ENCODE measurements at places on chromosomes 5 and 9.
A peak's percentile ranks its signal among the peaks of the same experiment; 100 is the strongest.

DNA sequence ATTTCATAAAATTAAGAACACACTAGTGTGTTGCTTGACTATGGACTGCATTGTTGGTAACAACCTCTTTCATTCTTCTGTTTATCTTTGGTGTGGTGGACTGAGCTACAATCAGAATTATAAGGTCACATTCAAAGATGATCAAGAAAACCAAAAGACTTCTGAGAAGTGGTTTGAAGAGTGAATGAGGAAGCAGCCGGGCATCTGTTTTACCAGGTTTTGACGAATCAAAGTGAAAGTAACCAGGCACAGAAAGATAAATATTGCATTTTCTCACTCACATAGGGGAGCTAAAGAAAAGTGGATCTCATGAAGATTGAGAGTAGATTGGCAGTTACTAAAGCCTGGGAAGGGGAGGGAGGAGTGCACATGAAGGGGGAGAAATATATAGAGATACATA lies 589.1 kb downstream of the ZNF608 start:
- no peak for DNase-seq

DNA sequence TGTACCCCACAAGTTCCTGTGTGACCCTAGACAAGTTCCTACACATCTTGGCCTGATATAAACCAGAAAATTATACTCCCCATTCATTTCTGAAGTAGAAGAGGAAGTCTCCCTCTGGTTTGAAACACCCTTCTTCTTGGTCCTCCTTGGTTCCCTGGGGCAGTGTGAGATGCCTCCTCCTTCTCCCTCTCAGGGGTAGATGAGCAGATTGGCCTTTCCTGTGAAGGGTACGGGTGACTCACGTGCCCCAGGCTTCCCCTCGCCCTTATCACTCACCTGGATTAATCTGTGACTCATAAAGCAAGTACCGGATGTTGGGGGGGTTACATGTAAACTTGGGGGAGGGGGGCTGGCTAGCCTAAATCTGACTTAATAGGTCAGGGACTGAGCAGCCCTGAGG lies 11.1 kb upstream of the AQP3 start:
- DNase-seq: no peak

DNA sequence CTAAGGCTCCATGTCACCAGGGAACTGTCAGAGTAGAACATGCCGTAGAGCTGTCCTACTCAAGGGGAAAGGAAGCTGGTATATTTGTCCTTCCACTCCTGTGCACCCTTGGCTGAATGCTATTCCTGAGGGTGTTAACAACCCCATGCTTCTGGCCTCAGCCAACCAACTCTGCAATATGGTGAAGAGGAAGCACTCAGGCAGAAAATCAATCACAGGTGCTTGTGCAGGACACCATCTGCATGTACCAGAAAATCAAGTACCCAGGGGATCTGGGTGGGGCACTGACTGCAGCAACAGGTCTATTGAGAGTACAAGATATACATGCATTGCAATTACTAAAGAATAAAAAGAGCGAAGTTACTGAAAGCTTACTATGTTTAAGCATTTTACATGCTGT lies 51.4 kb upstream of the NEK6 start:
- peak; percentile 16 for DNase-seq

- peak; percentile 73 for DNase-seq
Observed at GRCh38 chr9:4984621-4985385, at the start of gene JAK2. TSS of gene JAK2 (plus strand) at chr9:4985272. CDS start at chr9:5021988, 36,716 bp downstream.

GRCh38 chr5:139014726-139015125 lies 139.6 kb upstream of the LRRTM2 start:
- no peak for DNase-seq

- no peak for DNase-seq
Observed at GRCh38 chr9:108113596-108113995, 624.0 kb upstream of the KLF4 start.

DNA sequence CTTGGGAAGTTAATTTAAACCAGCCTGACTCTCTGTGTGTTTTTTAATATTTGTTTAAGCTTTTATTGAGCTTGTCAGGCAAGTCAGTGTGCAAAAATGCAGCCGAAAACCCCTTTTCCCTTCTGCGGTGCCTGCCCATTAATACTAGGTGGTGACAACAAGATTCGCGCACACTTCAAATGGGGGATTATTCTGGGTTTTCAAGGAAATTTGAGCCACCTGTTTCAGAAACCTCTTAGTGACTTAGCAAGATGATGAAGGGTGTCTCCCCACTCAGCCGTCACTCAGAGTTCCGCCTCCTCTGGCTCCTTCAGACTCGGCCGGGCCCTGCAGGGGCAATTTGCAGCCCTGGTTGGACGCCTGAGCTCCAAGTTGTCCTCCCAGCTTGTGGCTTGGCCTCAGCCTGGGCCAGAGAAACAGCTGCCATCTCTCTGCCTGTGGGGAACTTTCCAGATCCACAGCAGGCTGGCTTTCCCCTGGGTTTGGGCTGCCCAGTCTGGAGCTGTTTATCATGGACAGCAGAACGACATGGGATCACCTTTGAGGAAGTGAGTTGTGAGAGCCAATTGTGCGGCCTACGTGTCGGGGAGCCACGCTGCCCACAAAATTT lies 75.9 kb downstream of the SPRY4 start:
- no peak for DNase-seq

DNA sequence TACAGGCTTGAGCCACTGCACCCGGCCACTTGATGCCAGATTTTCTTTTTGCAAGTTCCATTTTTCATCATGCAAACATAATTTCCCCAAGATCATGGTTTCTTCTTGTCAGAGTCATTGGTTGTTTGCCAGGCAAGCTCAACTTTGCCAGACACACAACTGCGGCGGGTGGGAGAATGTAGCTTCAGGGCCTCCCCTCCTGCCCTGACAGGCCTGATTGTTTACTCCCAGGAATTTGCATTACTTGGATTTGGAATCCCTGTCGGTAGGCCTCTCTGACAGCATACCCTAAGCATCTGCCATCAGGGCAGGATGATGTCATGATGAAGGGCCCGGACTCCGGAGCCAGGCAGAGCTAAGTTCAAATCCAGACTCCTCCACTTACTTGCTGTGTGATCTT lies 15.1 kb downstream of the RPS14 start:
- no peak for DNase-seq

- DNase-seq: peak; percentile 54
Observed at GRCh38 chr5:74224331-74224730, 416.2 kb downstream of the ENC1 start.

GRCh38 chr5:90161414-90161813 lies 248.1 kb downstream of the CETN3 start:
- DNase-seq: peak; percentile 45

GRCh38 chr5:141811287-141812155 lies 66.7 kb downstream of the PCDH1 start:
- no peak for DNase-seq

DNA sequence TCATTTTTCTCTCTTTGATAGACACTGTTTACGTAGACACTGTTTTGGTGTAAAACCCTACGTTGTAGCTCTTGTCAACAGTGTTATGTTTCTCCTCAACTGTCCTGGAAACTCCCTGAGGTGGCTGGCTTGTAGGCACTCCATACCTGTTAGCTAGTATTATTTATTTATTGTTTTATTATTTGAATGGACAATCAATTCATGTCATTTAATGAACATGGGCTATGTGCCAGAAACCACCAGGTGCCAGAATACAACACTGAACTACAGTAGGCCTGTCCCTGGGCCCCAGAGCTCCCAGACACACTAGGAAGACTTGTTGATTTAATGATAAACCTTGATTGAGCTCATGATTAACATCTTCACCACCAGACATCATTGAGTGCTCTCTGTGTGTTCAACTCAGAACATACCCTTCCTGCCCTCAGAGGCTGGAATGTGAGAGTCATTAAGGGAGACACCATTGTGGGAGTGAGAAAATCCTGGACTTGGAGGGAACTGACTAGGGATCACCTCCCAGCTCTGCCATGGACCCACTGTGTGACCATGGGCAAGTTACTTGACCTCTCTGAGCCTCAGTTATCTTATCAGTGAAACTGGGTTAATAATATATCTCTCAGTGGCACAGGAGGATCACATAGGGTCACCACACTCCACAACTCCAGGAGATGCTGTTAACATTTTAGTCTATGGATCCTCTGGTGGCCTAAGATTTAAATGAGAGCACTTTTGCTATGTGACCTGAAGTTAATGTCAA lies 19.2 kb downstream of the IRF1 start:
- no peak for DNase-seq

DNA sequence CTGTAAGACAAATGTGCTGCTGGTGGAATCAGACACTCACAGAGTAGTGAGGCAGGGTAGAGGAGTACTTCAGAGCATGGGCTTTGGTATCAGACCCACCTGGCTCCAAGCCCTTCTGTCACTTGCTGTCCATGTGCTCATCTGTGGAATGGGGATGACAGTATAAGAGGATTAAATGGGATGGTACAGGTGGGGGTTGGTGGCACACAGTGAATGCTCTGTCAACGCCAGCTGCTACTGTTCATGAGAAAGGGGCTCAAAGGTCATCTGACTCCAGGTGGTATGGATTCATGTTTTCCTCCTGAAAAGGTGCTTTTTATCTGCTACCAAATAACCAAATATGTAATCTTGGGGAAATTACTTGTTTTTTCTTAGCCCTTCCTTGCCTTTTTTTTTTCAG lies 23.0 kb upstream of the PPARGC1B start:
- DNase-seq: no peak

GRCh38 chr5:148474025-148474511 lies 90.3 kb downstream of the FBXO38 start:
- no peak for DNase-seq

GRCh38 chr5:148532969-148533670 lies 121.2 kb downstream of the HTR4 start:
- no peak for DNase-seq

DNA sequence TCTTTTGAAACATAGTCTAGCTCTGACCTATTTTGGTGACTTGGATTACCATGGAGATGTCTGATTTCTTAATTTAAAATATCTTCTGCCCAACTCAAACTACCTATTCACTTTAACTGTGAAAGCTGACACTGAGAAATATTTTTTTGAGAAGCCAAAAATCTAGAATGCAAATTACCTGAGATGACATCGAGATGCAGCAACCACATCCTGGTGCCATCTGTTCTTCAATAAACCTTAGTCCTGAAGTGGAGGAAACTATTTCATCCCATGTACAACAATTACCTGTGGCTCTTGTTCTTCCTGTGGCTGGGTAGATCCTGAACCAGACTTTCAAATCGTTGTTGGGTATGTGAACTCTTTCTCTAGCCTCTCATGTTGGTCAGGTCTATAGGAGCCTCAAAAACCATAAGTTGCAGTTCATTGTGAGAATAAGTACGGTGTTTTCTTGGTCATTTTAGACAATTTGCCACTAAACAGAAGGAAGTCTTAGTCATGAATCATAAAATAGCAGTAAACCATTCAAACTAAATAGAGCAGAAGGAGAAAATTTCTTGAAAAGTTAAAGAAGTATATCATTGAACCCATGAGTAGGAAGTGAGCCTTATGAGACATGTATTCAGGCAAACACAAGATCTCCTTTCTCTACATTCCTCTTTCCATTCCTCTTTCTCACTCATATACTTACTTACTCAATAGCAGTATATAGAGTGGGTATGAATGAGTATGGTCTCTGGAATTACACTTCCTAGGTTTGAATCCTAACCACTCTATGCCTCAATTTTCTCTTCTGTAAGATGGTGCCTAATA lies 176.0 kb downstream of the HMHB1 start:
- no peak for DNase-seq

- no peak for DNase-seq
Observed at GRCh38 chr5:64979531-64979930, 210.8 kb downstream of the CWC27 start.

DNA sequence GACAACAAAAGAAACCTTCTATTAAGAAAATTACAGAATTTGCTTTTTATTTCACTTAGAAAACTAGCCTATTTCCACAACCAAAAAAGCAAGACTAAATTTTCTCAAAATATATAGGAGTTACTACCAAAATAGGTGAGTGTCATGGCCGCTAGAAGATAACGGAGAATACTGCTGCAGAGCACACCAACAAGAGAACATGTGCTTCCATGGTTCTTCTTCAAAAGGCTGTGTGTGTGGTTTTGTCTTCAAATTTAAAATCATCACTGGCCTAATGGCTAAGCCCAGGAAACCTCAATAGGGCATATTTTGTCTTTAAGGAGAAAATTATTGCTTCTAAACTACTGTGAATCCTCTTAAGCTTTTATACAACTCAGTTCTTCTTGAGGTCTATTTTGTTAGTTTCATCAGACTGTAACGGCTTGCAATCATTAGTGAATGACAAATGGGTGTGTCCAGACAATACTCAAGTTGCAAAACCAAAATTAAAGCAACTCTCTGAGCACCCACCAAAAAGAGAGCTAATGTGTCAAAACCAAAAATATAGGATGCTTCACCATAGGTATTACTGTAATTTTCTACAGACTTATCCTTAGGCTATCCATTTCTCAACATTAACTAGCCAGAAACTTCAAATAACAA lies 3.3 kb downstream of the SETX start:
- no peak for DNase-seq

DNA sequence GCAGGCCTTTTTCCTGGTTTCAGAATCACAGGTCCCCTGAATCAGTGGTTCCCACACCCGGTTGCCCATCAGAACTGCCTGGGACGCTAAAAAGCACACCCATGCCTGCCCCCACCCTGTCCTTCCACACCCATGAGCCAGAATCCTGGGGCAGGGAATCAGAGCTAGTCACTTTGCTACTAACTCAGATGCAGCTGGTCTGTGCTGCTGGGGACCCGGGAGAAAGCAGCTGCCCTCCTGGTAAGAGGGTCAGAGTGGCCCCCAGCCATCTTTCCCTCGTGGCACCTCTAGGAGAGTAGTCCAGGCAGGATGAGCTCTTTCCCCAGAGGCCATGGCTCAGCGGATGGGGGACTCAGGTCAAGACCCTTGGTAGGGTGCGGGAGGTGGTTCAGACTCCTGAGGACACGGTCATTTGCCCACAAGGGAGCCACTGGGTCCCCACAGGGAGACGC lies 11.3 kb upstream of the NUP214 start:
- no peak for DNase-seq

- DNase-seq: no peak
Observed at GRCh38 chr9:114506082-114506390, 763 bp upstream of the WHRN start.

DNA sequence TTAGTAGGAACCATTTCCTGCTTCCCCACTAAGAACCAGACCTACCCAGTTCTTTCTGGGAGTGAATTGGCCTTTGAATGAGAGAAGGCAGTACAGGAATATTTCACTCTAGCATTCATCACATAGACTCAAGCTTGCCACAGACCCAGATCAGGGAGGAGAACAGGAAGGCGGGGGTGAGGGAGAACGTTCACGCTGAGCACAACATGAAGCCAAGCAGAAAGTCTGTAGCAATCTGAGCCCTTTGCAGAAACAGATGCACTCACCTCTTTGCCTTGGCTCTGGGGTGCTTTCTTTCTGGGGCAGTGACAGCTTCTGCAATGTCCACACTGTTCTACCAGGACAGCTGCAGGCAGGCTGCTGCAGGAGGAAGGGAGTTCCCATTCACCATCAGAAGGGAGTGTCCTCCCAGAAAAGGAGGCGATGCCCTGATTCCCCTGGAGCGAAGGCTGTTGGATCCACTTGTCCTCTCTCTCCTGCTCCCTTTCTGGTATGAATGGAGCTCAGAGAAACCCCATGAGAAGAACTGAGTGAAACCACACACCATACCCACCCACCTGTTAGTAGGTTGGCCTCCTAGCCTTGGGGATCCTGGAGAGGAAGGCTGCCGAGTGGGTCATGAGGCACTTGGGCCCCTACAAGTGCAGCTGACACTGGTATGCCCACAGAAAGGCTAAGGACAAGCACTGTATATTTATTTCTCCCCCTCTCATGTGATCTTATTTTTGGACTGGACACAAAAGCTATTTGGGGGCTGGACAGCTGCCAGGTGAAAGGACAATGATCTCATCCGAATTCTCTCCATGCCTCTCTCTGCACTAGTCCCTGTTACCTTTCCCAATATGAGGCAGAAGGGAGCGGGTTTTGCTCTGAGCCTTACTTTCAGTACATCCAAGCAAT lies 11.7 kb upstream of the FGF1 start:
- DNase-seq: no peak
